ENCODE measurements at places on chromosomes 12 and 14.
A peak's percentile ranks its signal among the peaks of the same experiment; 100 is the strongest.

GRCh38 chr12:21324551-21324950, 10.2 kb downstream of the SLCO1A2 start:
- DNase-seq, result peak; percentile 25
- no peaks in the 10 kb centered on the region for H3K36me3 ChIP-seq
- no peaks in the 10 kb centered on the region for H3K27me3 ChIP-seq
- H3K4me1 ChIP-seq, result no peaks in the 10 kb centered on the region

DNA sequence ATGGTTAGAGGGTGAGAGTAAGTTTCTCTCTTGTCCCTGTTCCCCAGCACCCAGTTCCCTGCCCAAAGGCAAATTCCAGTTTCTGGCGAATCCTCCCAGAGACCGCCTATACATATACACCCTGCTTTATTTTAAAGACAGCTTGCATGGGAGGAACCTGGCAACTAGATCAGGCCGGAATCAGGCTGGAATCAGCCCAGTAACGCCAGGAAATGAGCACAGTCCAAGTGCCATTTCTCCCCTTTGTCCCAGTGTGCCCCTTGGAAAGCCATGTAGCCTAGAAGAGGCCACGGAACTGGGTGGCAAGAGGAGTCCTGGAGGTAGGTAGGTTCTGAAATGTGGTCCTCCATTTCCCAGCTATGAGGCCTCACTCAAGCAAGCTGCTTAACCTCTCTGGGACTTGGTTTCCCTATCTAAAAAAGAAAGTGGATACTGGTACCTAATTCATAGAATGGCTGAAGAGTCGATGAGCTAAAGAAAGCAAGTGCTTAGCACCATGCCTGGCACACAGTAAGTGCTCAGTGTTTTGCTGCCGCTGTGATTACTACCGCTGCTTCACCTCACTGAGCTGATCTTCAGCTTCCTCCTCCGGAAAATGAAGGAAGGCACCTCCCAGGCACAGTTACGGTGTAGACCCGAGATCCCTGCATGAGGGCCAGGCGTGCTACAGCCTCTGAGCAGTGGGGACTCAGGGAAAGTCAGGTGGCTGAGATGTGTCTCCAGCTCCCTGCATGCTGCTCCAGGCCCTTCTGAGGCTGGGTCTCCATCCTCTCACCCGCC, 36.4 kb downstream of the PITPNM2 start:
- H3K4me1 ChIP-seq, result no peaks in the 10 kb centered on the region
- no peak overlapping the region for H3K27ac ChIP-seq
- H3K27me3 ChIP-seq, result no peaks in the 10 kb centered on the region
- no peak overlapping the region for H3K4me3 ChIP-seq
- no peak for DNase-seq
- H3K36me3 ChIP-seq, result no peaks in the 10 kb centered on the region

GRCh38 chr12:51082561-51083125, 753 bp downstream of the CSRNP2 start:
- H3K27me3 ChIP-seq, result no peaks in the 10 kb centered on the region
- H3K36me3 ChIP-seq, result no peaks in the 10 kb centered on the region
- no peak overlapping the region for H3K27ac ChIP-seq
- peaks cover 2% of the 10 kb centered on the region for H3K4me1 ChIP-seq

- DNase-seq, result no peak
- H3K36me3 ChIP-seq, result no peaks in the 10 kb centered on the region
- H3K27me3 ChIP-seq, result no peaks in the 10 kb centered on the region
- H3K27ac ChIP-seq, result no peak overlapping the region
- H3K4me3 ChIP-seq, result no peak overlapping the region
Measured at GRCh38 chr12:3463921-3464320, 27.1 kb upstream of the PRMT8 start.

DNA sequence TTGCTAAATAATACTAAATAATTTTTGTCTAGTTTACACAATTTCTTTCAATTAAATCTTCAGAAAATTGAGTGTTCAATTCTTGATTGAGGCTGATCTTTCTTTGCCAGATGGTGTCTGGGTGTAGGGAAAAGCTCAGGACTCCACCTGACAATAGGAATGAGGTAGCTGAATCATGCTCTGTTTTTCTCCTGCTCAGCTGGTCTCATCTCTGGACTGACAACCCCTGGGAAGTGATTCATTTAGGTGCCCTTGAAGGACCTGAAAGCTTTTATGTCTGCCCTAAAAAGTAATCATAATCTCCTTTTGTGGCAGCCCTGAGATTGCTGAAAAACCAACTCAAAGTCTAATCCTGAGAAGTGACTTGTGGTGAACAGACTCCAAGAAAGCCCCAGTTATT, 255.4 kb downstream of the ETNK1 start:
- H3K36me3 ChIP-seq, result no peaks in the 10 kb centered on the region
- H3K27me3 ChIP-seq, result no peaks in the 10 kb centered on the region
- no peak for DNase-seq
- no peak overlapping the region for H3K4me3 ChIP-seq
- H3K27ac ChIP-seq, result no peak overlapping the region
- H3K4me1 ChIP-seq, result no peaks in the 10 kb centered on the region

GRCh38 chr14:64149921-64150320, 144.2 kb downstream of the ESR2 start:
- no peak overlapping the region for H3K27ac ChIP-seq
- DNase-seq, result no peak
- H3K36me3 ChIP-seq, result no peaks in the 10 kb centered on the region
- no peaks in the 10 kb centered on the region for H3K4me1 ChIP-seq
- no peak overlapping the region for H3K4me3 ChIP-seq

- no peaks in the 10 kb centered on the region for H3K4me1 ChIP-seq
- H3K27me3 ChIP-seq, result no peaks in the 10 kb centered on the region
- H3K36me3 ChIP-seq, result no peaks in the 10 kb centered on the region
- DNase-seq, result no peak
- no peak overlapping the region for H3K4me3 ChIP-seq
- H3K27ac ChIP-seq, result no peak overlapping the region
Measured at GRCh38 chr14:78074561-78074960, 95.6 kb upstream of the NRXN3 start.

DNA sequence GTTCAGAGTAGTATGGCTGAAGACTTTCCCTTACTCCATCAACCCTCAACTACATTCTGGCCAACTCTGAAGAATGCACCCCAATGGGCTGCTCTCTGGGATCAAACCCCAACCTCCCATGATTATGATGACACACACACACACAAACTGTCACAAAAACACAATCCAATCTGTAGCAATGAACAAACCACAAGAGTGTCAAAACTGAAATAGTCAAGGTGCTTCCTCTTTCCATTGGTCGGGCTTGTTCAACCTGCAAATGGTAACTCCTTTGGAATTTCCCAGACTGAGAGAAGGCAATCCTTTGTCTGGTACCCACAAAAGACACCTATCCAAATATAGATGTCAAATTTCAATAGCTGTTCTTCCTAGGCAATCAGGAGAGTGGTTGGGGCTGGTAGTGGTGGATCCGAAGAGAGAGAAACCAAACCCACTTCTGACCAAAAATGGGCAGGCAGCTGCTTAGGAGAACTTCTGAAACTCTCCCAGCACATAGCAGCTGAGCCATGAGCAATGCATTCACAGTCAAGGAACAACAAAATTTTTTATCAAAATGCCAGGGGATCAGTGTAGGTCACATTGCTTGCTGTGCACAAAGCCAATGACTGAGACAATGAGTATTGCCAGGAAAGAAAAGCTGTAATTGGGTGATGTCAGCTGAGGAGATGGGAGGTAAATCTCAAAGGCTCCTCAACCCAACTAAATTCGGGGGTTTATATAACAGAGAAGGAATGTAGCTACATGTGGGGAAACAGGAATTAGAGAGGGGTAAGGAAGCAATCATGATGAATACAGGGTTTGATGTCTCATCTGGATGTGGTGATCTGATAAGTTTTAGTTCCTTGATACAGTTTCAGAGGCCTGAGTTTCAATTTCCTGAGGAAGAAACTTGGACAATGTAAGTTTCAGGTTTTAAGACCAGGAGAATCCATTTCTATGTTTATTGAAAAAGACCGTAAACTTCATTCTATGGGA, 191.4 kb downstream of the KITLG start:
- DNase-seq, result no peak
- H3K27ac ChIP-seq, result no peak overlapping the region
- H3K27me3 ChIP-seq, result no peaks in the 10 kb centered on the region

GRCh38 chr14:52072266-52072780, 3.5 kb upstream of the NID2 start:
- H3K4me1 ChIP-seq, result no peaks in the 10 kb centered on the region
- no peak for DNase-seq
- H3K27me3 ChIP-seq, result peaks cover 14% of the 10 kb centered on the region
- no peak overlapping the region for H3K27ac ChIP-seq
- no peak overlapping the region for H3K4me3 ChIP-seq
- H3K36me3 ChIP-seq, result no peaks in the 10 kb centered on the region

DNA sequence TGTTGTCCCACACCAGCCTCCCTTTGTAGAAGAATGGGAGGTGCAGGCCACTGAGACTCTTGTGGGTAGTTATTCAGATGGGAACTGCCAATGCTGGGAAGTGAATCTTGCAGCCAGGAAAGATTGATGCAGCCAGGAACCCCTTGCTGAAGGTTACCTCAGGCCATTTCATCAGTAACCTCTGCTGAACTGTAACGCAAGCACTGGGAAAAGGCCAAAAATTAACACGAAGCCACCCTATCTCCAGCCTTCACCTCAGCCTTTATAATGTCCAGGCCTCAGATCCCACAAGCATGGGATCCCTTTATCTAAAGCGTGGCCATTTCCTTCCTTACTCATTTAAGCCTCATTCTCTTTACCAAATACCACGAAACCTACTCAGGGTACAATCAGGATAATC, 211.1 kb downstream of the SPTSSA start:
- H3K36me3 ChIP-seq, result no peaks in the 10 kb centered on the region
- no peaks in the 10 kb centered on the region for H3K4me1 ChIP-seq
- H3K27ac ChIP-seq, result no peak overlapping the region
- DNase-seq, result no peak
- H3K27me3 ChIP-seq, result no peaks in the 10 kb centered on the region
- H3K4me3 ChIP-seq, result no peak overlapping the region

DNA sequence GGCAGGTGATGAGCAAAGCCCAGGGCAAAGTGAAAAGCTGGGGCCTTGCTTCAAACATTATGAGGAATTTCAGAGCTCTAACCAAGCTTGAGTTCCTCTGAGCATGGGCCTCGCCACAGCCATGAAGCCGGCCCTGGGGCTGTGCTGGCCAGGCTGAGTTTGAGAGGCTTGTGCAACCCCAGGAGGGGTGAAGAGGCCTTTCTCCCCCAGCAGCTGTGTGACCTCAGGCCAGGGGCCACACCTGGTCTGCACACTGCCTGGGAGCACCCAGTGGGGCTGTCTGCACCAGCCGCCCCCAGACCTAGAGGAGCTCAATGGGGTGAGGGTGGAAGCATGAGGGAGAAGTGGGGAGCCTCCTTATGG, 204.9 kb upstream of the C14orf180 start:
- H3K27me3 ChIP-seq, result no peaks in the 10 kb centered on the region
- H3K4me1 ChIP-seq, result no peaks in the 10 kb centered on the region
- no peaks in the 10 kb centered on the region for H3K36me3 ChIP-seq
- no peak overlapping the region for H3K27ac ChIP-seq

- 0 out of 2 replicates have a peak, but pooled peaks cover 2% of the 10 kb centered on the region for H3K4me1 ChIP-seq
- DNase-seq, result no peak
- no peak overlapping the region for H3K4me3 ChIP-seq
- no peaks in the 10 kb centered on the region for H3K36me3 ChIP-seq
- H3K27ac ChIP-seq, result no peak overlapping the region
- H3K27me3 ChIP-seq, result no peaks in the 10 kb centered on the region
Measured at GRCh38 chr14:95301527-95302187, 18.1 kb downstream of the CLMN start.

DNA sequence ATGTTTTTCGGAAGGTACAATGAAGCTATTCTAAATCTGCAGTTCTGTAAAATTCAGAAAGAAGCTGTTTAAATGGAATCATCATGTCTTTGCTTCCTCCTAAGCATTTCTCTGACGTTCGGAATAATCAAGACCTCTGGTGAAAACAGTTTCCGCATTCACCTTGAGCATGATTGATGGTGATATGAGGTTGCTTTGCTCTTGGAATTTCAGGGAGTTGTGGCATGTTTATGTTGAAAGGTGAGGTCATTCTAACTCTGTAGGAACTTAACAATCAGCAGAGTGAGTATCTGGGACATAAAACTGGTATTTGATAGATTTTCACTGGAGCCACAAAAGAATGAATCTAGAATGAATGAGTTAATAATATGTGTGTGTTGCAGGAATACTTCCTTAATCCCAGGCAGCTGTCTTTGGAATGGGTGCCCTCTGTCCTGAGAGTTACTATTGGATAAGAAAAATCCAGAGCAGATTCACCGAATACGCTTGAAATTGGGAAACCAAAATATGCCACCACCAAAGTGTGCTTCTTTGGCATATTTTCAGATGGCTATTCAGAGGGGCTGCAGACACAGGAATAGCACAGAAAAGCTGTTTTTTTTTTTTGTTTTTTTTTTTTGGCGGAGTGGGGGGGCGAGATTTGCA, 599.1 kb downstream of the CCER1 start:
- H3K4me3 ChIP-seq, result no peak overlapping the region
- H3K27ac ChIP-seq, result no peak overlapping the region
- DNase-seq, result no peak
- H3K27me3 ChIP-seq, result no peaks in the 10 kb centered on the region

- H3K36me3 ChIP-seq, result no peaks in the 10 kb centered on the region
- H3K4me3 ChIP-seq, result no peak overlapping the region
- no peak overlapping the region for H3K27ac ChIP-seq
- H3K4me1 ChIP-seq, result 0 out of 2 replicates have a peak, but pooled peaks cover 1% of the 10 kb centered on the region
- no peaks in the 10 kb centered on the region for H3K27me3 ChIP-seq
Measured at GRCh38 chr12:114343585-114344302, 62.2 kb downstream of the TBX5 start.
